ENCODE measurements at places on chromosomes 5 and 9.
A peak's percentile ranks its signal among the peaks of the same experiment; 100 is the strongest.

DNA sequence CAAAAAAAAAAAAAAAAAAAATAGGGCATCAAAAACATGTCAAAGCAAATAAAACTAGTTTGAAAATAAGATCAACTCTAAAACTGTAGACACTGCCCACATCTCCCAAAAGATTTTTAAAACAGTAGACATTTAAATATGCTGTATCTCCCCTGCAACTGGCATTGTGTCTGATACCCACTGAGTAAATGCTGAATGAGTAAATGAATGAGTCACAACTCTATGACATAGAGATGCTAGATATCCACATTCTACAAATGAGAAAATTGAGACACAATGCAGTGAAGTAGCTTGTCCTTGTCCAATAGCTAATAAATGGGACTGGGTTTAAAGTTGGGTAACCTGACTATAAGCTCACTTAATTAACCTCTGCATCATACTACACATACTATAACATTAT lies 14.1 kb upstream of the MAP1B start:
- no peak for DNase-seq

- peak; percentile 20 for DNase-seq
Observed at GRCh38 chr9:88991066-88992034, at the start of gene S1PR3. Gene S1PR3, plus strand, starts transcription at chr9:88991468. Its CDS starts 9,733 bp downstream, at chr9:89001201.

GRCh38 chr5:142183561-142183960 lies 75.0 kb downstream of the NDFIP1 start:
- no peak for DNase-seq

GRCh38 chr9:71664566-71664965 lies 103.7 kb downstream of the CEMIP2 start:
- no peak for DNase-seq

- DNase-seq = no peak
Observed at GRCh38 chr9:73553295-73553694, 401.6 kb downstream of the ANXA1 start.

- DNase-seq = no peak
Observed at GRCh38 chr9:107422189-107423185, 67.1 kb downstream of the KLF4 start.

DNA sequence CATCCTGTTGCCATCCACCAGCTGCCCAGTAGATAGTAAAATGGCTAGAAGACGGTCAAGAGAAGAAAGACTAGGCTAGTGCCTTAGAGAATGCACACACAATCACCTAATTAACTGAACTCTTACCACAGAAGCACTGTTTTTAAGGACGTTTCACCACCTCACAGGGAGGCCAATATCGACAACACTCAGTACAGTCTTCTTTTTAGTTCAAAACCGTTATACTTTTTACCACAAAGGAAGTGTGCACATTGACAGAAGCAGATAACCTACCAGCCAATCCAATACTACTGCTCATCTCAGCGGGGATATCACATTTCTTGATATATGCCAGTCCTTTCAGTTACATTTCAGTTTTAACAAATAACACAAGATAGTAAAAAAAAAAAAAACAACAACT lies 122.3 kb downstream of the GNAQ start:
- DNase-seq = no peak

Measured in cerebellum (tissue), 4 donors.